Natural killer cell treated with Interleukin-12 subunit alpha and Interleukin-12 subunit beta and Interleukin-15 and Interleukin-18, amount 100 ng/mL, for 72 hours (primary cell): ENCODE measurements at places on chromosomes 3 and 15.

DNA sequence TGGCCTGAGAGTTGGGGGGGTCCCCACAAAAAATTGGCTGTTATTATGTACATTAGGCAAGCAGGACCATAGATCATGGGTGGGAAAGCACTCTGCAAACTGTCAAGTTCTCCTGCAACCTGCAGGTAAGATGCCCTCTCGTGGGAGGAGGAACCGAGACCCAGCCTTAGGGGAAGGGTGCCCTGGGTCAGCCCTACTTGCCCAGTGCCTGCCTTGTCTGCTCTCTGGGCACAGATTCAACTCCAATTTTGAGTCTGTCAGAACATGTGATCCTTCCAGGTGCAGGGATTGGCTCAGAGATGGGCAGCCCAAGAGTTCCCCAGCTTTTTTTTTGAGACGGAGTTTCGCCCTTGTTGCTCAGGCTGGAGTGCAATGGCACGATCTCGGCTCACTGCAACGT lies 99.2 kb downstream of the PLXNA1 start:
- no peak for DNase-seq

- no peak for DNase-seq
These were observed 249.2 kb downstream of the OPA1 start for GRCh38 chr3:193842029-193842798.

DNA sequence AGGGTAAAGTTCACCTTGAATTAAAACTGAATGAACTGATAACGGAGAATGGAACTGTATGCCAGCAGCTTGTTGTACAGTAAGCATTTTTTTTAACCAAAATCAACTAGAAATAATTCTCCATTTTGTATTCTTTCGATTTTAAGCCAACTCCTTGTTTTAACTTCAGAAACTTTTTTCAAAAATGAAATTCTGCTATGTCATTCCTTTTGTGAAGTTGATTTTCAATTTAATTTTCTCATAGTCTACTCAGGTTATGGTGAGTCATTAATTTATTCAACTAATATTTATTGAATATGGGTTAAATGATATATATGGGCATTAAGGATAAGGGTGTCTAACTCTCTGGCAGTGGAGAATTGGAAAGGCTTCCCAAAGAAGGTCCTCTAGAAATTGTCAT lies 53.7 kb downstream of the RASA2 start:
- DNase-seq = no peak

DNA sequence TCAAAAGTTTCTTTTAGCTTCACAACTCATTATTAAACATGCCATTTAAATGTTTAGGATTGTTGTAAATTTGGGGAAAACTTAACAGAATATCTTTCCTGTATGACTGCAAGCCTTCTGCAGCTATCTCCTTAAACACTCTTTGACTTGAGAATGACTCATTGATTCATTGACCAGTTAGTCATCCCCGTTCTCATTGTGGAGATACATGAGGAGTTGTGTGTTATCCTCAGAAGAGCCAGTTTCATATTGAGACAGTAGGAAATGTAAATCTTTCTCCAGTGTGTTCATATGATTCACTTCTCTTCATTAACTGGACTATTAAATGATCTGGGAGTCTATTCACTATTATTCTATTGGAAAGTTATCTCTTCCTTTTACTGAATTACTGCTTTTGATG lies 83.0 kb downstream of the CRYGS start:
- no peak for DNase-seq

- no peak for DNase-seq
These were observed 35.8 kb downstream of the CTNNB1 start for GRCh38 chr3:41234823-41235721.

DNA sequence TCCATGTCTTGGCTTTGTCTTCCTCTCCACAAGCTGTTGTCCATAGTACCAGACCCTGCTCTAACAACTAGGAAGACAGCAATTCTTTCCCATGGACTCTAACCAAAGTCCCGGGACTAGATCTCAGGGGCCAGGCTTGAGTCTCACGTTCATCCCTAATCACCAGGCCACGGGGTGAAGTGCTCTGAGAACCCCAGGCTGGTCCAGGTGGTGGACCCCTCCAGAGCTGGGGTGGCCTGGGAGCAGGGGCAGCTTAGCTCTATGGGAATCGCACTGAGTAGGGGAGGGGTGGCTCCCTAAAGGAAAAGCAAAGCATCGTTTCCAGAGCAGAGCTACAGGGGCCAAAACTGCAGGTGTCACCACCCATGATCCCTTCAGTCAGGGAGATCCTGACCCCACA lies 150.9 kb downstream of the TPRA1 start:
- peak; percentile 10 for DNase-seq

DNA sequence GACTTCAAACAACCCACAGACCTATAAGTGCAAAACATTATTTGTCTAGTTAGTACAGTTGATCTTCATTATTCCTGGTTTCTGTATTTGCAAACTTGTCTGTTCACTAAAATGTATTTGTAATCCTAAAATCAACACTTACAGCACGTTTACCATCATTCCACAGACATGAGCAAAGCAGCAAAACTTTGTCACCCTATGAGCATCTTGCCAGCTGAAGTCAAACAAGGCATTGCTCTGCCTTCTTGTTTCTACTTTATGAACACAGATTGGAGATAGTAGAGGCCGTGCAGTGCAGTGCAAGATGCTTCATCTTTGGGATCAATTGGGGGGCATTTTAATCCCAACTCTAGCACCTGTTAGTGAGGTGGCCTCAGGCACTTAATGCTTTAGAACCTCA lies 202.1 kb downstream of the NLGN1 start:
- DNase-seq = no peak

DNA sequence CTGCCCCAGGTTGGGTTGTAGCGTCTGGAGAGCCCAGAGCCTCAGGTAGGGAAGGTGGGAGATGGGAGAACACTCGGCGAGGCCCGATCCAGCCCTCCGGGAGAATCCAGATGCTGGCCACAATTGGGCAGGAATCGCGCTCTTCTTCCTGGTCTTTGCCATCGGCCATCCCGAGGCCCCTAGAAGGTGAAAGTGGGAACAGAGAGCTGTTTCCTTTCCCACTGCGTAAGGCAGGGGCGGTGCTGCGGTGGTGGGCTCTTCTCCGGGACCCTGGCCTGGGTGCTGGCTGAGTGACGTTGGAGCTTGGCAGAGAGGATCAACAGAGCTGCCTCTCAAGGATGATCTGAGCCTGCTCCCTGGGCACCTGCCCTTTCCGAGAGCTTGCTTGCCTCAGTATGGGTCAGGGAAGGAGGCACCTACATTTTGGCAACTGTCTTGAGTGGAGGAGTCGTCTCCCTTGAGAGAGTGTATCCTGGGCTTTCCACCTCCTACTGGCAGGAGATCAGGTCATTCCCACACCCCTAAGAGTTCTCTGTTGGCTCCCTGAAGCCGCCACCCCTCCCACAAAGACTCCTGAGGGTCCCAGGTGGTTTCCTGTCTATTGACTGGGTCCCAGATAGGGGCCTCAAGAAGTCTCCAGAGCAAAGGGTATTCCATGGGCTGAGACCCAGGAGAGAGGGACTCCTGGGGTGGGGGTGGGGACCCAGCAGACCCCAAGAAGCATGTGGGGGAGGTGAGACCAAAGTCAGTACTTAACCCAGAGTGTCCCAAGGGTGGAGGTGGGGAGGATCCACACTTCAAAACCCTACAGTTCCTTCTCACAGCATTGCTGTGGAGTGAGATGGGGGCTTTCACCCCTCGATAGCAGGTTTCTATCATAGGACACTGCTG lies 1.6 kb downstream of the C15orf39 start:
- no peak for DNase-seq

DNA sequence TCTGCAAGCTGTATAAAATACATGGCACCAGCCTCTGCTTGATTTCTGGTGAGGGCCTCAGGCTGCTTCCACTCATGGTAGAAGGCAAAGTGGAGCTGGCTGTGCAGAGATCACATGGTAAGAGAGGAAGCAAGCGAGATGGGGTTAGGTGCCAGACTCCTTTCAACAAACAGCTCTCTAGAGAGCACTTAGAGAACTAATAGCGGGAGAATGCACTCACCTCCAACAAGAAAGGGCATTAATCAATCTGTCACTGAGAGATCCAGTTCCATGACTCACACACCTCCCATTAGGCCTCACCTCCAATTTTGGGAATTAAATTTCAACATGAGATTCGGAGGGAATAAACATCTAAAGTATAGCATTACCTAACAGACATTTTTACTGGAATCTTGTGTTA lies 644.1 kb upstream of the ARRDC4 start:
- no peak for DNase-seq

DNA sequence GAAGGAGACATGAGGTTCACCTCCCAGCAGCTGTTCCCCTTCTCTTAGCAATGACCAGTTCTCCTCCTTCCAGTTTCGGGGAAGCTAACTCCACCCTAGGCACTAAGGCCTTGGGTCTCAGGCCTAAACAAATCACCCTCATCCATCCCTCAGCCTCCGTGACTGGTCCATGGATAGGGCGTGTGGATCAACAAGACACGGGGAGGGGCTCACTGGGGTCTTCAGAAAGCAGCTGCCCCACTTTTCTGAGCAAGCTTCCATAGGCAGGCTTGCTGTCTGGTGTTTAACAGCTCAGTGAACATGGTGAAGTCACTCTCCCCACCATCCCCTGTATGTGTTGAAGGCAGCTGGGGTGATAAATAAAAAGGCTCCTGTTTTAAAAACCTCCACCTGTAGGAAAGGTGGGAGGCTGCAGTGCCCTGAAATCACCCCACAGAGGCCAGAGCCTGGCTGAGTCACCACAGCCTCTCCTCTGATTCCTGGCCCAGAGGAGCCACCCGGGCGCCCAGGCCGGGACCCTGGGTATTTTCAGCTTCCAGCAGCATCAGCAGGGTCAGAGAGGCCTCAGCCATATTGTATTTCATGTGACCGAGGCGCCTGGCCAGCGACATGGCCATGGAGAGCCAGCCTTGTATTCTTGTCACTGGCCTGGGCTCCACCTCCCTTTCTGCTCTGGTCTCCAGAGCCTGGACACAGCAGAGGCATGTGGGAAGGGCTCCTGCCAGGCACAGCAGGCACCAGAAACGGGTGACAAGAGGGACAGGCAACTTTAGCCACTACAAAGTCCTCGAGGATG lies 60.3 kb upstream of the HERC1 start:
- no peak for DNase-seq

- no peak for DNase-seq
These were observed 56.3 kb upstream of the PSMD6 start for GRCh38 chr3:64079369-64080150.

DNA sequence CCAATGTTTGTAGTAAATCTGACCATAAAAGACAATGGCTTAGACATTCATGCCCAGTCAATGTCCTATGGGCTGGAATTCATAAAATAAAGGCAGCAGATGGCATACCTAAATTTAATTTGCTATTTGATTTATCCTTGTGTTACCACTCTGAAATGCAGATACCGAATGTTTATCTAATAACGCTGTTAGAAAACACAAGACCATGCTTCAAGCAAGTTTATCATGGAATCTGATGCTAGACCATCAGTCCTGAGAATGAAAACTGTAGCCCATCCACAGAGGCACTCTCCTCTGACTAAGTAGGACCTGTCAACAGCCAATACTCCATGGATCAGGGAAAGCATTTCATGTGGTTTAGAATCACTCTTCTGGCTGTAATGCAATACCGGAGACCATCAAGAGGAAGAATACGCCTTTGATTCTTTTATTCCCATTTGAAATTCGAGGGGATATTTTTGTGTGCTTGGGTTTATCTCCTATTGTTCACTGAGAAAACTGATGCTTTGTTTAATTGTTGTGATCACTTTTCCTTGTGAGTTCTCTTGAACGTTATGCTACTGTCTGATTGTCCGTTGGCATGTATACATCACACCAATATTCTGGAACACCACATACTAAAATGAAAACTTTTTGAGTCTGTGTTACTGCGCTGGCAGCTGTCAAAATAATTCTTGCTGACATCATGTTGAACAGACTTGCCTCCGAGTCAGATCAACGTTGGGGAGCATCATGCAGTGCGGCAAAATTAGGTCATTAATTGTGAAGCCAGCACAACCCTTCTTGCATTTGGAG lies 12.1 kb upstream of the CPB1 start:
- DNase-seq = no peak

GRCh38 chr3:175386630-175387029 lies 527.5 kb downstream of the NAALADL2 start:
- no peak for DNase-seq

DNA sequence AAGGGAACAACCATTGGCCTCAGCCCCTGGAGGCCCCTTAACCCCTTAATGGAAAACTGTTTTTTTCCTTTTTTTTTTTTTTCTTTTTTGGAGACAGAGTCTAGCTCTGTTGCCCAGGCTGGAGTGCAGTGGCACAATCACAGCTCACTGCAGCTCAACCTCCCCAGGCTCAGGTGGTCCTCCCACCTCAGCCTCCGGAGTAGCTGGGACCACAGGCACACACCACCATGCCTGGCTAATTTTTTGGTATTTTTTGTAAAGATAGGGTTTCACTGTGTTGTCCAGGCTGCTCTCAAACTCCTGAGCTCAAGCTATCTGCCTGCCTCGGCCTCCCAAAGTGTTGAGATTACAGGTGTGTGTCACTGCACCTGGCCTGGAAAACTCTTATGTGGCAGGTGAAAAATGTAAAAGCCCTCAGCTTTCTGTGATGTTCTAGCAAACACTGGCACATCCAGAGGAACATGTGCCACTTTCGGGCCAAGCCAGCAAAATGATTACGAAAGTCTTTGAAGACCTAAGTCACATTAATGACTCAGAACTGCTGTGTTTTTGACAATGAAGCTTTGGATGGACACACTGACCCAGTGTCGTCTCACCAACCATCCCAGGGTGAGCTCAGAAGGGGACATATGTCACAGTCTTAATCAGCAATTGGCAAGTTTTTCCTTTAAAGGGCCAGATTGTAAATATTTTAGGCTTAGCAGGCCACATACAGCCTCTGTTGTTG lies 189.3 kb upstream of the TPM1 start:
- DNase-seq = no peak

- DNase-seq = no peak
These were observed 81.9 kb upstream of the CDV3 start for GRCh38 chr3:133491481-133492059.

- DNase-seq = no peak
These were observed 49.0 kb downstream of the LRRN1 start for GRCh38 chr3:3847994-3848922.

GRCh38 chr3:12593473-12593872 lies 36.6 kb downstream of the MKRN2 start:
- DNase-seq = no peak
